CD4-positive, alpha-beta T cell treated with Interleukin-15 for 1 hour (primary cell): ENCODE measurements at places on chromosomes 16 and 17.
A peak's percentile ranks its signal among the peaks of the same experiment; 100 is the strongest.

DNA sequence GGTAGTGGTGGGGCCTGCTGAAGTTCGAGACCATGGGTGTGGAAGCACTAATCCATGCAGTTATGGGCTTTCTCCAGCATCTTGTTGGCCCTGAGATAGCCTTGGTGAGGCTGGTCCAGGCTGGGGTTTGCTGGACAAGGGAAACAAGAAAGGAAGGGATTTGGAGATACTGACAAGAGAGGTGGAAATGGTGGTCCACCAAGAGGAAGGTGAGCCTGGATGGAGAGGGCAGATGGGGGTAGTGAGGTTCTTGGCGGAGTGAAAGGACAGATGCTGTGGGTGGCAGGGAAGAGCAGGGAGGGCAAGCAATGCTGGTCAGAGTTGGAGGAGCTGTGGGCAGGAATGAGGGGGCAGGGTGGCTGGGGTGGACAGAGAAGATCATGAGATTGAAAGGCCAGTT, 5.5 kb upstream of the SMPD3 start:
- no peak for DNase-seq

- no peak for DNase-seq
Measured at GRCh38 chr17:45020354-45021138, 30.9 kb downstream of the DCAKD start.

DNA sequence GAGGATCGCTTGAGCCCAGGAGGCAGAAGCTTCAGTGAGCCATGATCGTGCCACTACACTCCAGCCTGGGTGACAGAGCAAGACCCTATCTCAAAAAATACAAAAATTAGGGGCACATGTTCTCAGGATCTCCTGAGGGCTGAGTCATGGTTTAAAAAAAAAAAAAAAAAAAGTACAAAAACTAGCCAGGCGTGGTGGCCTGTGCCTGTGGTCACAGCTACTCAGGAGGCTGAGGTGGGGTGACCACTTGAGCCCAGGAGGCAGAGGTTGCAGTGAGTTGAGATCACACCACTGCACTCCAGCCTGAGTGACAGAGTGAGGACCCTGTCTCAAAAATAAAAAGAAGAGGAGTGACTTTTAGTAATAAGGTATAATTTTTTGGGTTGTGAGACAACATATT, 16.9 kb downstream of the BLMH start:
- no peak for DNase-seq

- no peak for DNase-seq
Measured at GRCh38 chr17:43216369-43216761, 4.7 kb downstream of the TMEM106A start.

DNA sequence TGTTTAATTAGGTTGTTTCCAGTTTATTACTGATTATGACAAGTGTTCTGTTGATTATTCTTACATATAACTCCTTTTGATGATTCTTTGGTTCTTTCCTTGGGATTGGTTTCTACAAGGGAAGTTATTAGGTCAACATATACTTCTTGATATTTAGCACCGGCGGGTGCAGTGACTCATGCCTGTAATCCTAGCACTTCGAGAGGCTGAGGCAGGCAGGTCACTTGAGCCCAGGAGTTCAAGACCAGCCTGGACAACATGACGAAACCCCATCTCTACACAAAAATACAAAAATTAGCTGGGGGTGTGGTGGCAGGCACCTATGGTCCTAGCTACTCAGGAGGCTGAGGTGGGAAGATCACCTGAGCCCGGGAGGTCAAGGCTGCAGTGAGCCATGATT, 120.2 kb upstream of the HAS3 start:
- DNase-seq = no peak

DNA sequence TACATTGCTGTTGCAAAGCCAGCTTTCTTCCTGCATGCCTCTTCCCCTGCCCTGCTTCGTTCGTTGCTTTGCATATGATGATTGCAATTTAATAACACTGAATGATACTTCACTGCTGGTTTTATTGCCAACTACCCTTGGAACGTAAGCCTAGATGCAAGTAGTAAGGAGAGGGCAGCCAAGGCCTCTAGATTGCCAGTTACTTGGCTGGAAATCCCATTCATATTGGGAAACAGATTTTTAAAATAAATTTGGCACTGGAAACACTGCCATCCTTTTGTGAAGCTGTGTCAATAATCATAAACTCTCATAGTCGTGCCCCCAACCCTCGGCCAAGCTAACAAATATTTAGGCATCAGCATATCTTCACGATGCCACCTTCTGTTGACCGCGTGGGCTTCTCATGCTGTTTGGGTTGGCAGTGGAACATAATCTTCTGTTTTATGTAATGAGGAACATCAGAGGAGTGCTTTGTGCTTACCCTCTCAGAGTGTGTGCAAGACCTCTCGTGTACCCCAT, 86.5 kb downstream of the MAP2K6 start:
- DNase-seq = no peak

DNA sequence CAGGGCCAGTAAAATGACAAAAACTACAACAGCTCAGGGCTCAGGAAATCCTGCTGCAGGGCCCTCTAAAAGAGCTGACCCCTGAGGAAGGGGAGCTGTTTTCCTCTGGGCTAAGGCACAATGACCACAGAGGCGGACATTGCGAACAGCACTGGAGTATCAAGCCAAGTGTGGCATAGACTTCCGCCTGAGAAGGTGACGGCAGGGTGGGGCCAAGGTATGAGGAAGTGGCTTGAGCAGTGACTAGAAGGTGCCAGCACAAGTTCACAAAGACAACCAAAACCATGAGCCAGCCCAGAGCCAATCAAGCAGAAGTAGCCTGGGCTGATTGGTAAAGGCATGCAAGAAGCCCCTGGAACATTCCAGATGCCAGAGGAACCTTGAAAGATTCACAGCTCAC, 13.9 kb downstream of the ERN2 start:
- peak; percentile 22 for DNase-seq

GRCh38 chr16:31354394-31355291, at the start of gene ITGAX:
ITGAX (plus strand) TSS chr16:31355176; CDS start chr16:31355255, 79 bp downstream.
- DNase-seq = peak; percentile 87

GRCh38 chr17:68853439-68853838, 101.8 kb downstream of the ABCA8 start:
- DNase-seq = no peak

DNA sequence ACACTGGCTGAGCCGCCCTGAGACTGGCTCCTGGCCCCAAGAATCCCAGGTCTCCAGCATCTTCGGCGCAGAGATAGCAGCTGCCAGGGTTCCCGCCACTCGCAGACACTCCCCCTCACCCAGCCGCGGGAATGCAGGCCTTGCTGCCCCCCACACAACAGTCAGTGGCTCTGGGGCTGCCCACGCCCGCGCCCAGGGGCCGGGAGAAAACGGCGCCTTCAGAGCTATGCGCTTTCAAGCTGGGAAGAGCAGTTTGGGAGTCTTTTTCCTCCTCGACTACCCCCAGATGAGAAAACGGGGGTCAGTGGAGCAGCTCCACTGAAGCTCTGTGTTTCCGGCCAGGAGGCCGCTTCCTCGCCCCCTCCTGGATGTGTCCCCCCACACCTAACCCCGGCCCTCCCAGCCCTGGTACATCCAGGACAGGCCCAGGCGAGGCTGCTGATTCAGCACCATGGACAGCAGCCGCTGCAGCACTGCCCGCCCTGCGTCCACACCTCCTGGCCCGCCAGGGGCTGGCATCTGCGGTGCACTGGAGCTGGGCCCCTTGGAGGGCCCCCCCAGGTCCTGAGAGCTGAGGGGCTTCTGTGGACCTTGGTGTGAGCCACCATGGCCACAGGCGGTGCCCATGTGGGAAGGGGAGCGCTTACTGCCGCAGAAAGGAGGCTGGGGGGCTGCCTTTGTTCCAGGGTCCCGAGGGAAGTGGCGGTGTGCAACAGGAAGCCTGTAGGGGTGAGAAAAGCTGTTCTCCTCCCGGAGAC, 35.7 kb downstream of the CACNA1H start:
- no peak for DNase-seq

GRCh38 chr17:10646392-10646990, 10.6 kb downstream of the MYH3 start:
- DNase-seq = peak; percentile 59

GRCh38 chr17:73331060-73331459, 19.3 kb upstream of the CDC42EP4 start:
- DNase-seq = no peak

DNA sequence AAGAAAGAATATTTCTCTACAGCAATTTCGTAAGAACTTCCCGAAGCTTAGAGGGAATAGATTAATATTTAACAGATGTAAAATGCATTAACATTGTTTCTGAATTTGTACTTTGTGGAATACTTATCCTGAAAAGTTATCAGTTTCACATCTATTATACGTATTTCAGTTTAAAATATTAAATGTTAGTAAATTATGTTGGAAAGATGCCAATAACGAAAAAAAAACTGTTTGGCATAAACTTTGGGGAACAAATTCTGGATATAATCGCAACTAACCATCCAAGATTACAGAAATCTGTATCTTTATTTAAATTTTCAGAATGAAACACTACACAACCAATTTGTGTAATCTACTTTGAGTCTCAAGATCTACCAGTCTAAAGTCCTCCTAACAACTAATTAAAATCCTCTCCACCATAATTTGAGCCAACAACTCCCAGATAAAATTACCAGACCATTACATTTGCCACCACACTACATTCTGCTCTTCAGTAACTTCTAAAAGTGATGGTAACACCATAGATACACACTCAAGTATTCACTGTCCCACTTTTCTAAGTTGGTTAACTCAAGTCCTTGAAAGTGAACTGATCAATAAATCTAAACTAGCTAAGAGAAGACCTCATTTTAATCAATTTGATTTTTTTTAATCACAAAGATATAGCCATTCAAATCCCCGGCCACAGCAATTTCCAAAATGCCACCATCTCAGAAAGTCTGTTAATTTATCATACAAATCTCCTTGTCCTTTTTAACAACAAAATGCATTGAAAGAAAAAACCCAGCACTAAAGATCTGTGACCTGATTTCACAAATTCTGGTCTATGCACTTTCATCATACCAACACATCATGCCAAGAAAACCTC, 2.0 kb downstream of the SIAH1 start:
- no peak for DNase-seq

GRCh38 chr16:30399435-30400186, 4.4 kb downstream of the ZNF48 start:
- no peak for DNase-seq

DNA sequence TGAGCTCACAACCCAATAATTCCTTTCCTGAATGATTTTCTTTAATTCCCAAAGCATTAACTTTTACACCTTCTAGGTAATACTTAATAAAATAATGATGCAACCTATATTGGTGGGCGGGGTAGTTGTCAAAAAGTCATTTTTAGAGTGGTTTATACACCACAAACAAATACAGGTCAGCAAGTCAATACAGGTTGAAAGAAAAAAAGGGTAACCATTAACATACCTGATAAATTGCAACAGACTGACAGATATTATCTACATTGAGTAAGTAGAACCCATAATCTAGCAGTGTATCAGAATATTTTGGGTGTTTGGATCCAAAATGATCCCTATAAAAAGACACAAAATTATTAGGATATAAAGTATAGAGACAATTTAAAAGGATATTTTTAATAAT, 39.3 kb downstream of the CHCT1 start:
- no peak for DNase-seq

DNA sequence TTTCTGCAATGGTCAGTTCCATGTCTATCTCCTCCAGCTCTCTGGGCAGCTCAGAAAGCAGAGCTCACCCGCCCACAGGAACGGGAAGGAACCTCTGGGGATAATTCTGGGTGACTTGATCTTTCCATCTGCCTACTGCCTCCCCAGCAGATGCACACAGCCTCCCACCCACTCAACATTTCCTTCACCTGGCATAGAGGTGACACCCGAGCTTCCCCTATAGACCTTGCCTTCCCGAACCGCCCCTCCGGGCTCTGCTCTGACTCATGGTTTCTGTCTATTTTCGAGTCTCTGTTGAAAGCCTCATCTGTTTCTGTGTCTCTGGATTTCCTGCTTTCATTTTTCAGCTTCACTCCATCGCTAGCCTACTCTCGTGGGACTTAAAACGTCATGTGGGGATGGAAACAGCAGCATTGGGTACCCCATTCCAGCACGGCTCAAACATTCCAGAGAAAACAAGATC, 11.4 kb downstream of the GGA3 start:
- DNase-seq = no peak

DNA sequence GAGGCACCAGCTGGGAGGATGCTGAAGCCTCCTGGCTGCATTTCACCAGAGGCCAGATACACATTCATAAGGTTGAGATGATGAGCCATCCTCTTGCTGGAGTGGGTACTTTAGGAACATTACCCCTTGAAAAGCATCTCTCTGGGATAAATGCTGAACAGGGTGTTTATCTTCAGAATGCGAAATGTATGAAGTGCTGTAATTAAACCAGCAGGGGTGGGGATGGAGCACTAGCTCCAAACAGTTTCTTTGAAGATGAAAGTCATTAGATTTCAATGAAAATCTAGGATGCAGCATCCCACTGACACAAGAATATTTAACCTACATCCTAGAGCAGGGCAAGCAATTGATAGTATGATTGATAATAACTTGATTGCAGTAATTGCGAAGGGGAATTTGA, 158.1 kb downstream of the CYLD start:
- no peak for DNase-seq

DNA sequence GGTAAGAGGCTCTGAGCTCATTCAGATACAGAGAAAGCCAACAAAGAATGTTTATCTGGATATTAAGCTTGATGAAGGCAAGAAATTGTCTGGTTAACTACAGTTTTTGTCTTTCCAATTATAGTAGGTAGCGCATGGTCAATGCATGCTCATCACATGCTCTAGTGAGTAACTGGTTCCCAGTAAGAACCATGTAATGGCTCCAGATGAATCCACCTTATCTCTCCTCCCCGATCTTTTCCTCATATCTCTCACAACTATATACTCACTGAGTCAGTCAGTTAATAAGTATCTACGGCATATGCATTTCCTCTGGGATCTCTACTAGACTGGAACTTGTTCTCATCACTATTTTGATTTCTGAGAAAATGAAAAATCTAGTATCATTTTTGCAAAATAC, 340.7 kb upstream of the DYNLRB2 start:
- no peak for DNase-seq

DNA sequence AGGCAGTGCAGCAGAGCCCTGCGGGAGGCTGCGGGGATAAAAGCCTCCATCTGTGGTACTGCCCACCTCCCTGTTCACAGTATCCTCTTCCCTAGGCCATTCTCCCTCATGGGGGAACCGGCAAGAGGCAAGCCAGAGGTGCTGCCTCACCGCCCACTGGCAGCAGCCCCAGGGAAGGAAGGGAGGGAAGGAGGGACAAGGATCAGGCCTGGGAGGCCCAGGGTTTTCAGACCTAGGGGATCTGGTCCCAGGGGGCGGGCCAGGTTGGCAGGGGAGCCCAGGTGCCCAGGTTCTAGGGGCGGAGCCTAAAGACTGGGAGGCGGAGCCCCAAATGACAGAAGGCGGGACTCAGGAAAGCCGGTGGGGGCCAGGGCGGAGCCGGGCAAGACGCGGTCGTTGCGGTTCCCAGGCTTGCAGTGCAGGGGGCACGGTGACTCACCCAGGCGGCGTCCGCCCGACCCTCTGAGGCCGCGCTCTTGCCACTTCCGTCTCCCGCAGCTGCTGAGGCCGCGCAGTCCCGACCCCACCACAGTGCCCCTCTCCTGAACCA, 3.0 kb upstream of the MTMR4 start:
- no peak for DNase-seq

DNA sequence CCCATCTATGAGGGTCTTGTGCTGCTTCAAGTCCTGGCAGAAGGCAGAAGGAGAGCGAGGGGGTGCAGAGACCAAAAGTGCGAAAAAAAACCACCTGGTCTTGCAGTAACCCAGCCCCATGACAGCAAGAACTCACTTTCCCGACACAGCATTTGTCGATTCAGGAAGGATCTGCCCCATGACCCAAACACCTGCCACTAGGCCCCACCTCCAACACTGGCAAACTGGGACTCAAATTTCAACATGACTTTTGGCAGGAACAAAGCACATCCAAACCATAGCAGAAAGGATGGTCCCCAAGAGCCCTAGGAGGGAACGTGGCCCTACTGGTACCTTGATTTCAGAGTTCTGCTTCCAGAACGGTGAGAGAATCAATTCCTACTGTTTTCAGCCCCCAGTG, 34.7 kb upstream of the KLHDC4 start:
- no peak for DNase-seq
